Breast epithelium (tissue), 4 donors: ENCODE measurements at places on chromosomes 12 and 14. TPM values are rescaled to one million over a fixed set of nuclear protein-coding genes. Genes with fewer than 3 reads are reported as not detected.

TCL1B gene
- total RNA-seq: not detected

LRP1 gene
- total RNA-seq: 240 TPM

GRCh38 chr12:113326775-113327395 is 8.0 kb downstream of the SLC8B1 start:
- H3K27ac ChIP-seq: no peak overlapping the region
- DNase-seq: no peak
- H3K27me3 ChIP-seq: no peaks in the 10 kb centered on the region
- H3K4me1 ChIP-seq: no peaks in the 10 kb centered on the region
- H3K36me3 ChIP-seq: no peaks in the 10 kb centered on the region

SLC16A7 gene
- total RNA-seq: 14.5 TPM
